Activated CD8-positive, alpha-beta memory T cell treated with anti-CD3 and anti-CD28 coated beads, Interleukin-2, amount 10 ng/mL, durations not matched to agents 7 days and 5 days (primary cell): ENCODE measurements at places on chromosomes 16 and 17. TPM values are rescaled to one million over a fixed set of nuclear protein-coding genes. Genes with fewer than 3 reads are reported as not detected.

DNA sequence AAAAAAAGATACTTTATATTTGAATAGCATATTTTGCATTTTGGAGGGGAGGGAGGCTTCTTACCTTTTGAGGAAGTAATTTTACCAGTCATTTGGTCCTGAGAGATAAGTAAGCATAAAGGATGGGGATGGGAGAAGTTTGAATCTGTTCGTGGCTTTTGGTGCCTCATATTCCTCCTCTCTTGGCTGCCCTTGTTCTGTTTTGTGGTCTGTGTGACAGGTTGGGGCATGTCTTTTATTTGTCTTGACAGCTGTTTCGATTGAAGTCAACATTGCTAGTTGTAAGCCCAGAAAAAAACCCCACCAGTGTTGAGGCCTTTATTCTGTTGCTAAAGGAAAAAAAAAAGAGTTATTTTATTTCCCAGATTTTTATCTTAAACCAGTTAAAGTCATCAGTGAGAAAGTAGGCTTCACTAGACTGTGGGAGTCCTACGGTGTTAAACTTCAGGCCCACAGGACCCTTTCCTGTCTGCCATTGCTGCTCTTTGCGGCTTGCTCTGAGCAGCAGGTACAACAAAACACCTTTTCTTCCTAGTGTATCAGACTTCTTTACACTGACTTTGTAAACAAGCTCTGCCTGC lies 11.4 kb downstream of the SLC7A6 start:
- peak; percentile 65 for DNase-seq

DNA sequence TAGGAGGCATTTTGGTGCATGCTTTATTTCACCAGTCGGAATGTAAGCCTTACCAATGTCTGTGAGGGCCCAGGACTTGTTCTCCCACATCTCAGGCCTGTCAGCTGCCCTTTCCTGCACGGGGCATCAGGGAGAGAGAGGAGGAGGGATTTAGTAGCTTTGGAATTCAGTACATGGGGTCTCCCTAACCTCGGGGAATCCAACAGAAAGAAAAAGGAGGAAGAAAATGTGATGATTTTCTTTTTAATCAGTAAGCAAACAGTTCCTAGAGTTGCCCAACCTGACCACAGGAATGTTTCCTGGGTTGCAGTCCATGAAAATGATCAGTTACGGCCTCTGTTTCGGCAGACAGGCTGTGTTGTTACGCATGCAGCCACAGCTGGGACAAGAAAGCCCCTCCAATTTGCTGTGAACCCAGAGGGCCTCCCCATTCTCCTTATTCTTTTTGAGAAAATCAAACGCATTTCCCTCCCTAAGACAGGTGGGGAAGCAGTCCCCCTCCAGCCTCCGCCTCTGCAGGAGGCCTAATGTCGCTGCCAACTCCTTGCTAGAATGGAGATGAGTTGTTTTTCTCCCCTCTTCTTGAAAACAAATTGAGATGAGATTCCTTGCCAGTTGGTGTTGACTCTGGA lies 53.1 kb upstream of the TANGO6 start:
- no peak for DNase-seq

DNA sequence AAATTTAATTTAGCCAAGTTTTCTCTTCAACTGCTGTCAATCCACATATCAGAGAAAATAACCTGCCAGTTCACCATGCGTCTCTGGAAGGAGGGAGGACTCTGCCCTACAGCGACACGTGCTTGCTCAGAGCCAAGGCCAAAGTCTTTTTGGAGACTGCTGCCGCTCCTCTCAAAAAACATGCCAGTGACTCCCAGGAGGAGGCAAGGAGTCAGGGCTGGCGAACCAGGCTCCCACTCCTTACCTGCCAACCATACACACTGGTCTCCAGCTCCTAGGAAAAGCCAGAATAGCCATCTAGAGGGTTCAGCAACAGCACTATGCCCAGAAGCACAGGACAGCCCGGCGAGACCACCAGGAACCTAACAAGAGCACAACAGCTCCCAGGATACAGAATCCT lies 73.0 kb downstream of the ANKRD11 start:
- no peak for DNase-seq

DNA sequence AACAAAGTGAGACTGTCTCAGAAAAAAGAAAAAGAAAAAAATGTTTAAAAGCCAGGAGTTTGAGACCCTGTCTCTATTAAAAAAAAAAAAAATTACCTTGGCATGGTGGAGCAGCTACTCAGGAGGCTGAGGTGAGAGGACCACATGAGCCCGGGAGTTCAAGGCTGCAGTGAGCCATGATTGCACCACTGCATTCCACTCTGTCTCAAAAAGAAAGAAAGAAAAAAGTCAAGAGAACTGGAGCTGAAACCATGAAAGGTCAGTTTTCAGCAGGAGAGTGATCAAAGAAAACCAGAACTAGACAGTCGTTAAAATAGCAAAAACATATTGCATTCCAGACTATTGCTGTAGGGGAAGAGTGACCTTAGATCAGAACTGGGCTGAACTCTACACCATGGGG lies 8.8 kb downstream of the QPRT start:
- no peak for DNase-seq

HIGD1B gene
- total RNA-seq: not detected

CSH2 gene
- total RNA-seq: not detected

KRTAP3-2 gene
- total RNA-seq: not detected

DNA sequence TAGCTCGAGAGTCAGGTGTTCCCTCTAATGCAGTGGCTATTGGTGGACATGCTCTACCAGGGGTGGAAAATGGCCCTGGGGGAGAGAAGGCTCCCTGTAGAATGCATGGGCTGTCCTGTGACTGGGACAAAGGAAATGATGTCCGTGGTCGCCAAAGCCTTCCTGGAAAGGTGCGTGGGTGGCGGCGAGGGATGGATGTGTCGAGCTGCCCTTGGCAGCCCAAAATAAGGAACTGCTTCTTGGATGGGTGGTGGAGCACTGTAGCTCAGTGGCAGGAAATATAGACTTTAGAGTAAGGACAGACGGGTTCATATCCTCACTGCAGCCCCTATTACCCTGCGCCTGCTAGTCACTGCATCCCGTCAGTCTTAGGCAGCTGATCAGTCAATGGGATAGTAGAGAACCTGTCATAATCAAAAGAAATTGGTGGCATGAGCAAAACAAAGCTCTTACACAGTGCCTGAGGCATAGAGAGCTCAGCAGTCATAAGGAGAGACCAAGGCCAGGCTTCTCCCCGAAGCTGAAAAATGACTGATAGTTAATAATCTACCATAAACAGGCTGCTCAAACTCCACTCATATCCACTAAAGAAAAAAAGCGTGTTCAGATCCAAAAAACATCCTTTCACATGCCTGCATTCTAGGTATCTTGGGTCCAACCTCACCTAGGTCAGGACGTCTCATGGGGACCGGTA lies 123.5 kb upstream of the PLCG2 start:
- DNase-seq: no peak

SMPD3 gene
- total RNA-seq: 7.7 TPM

DNA sequence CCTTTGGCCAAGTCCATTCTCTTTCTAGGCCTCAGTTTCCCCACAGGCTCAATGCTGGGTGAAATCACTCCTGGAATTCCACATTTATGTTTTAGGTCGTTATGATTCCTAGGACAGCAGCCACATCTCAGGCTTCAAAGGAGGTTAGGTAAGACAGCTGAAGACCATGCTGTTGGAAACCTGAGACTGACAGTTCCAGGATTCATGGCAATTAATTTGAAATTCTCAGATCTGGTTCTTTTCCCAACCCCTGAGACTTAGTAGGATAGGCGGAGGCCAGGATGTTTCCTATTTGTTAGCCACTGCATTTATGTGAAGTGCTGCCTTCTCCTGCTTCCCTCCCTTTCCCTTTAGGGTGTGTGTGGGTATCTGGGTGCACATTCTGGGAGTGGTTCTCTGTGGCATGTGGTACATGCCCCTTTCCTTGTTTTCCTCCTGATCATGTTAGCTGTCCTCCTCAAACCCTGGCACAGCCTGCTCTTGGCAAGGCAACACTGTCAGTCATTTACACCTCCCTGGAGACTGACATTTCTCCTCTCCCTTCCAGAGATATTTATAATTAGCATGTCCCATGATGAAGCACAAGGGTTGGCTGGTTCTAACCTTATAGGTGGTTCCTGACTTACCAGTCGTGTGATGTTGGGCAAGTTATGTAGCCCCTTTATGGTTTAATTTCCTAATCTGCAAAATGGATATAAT lies 91.4 kb upstream of the SALL1 start:
- DNase-seq: no peak

- DNase-seq: no peak
Measured at GRCh38 chr17:64024215-64024654, 3.8 kb upstream of the ICAM2 start.

DNA sequence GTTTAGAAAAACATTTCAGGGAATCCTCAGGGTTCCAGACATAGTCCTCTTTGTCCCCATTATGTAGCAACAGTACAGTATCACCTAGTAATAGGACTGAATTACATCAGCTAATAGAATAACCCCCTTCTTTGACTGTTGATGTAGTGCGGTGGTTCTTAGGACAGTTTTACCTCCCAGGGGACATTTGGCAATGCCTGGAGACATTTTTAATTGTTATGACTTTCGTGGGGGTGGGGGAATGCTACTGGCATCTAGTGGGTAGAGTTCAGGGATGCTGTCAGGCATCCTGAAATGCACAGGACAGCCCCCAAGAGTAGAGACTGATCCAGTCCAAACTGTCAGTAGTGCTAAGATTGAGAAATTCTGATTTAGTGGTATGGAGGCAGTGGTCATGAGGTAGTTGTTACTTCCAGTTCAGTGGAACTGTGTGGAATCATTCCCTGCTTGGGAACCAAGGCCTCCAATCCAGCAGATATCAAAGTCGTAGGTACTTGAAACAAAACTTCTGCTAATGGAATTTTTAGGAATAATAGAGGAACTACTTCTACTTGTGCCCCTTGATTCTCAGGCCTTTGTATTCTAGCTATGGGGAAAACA lies 20.3 kb downstream of the NF1 start:
- DNase-seq: no peak

TP53TG3B gene
- not detected for total RNA-seq

DNA sequence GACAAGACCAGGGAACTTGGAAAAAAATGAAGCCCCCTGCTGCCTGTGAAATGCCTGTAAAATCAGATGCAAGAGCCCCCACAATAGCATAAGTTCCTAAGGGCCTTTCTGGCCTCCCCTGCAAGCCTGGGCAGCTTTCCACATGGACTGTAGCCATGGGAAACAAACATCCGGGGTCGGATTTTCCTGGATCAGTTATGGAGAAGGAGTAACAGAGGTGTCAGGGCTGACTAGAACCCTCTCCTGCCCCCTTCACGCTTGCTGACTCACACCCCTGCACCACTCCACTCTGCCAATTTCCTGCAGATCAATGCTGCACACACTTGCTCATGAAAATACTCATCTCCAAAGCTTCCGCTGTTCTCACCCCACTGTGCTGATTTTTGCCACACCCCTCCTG lies 258.6 kb downstream of the CBLN1 start:
- DNase-seq: no peak

C17orf100 gene
- total RNA-seq: 1.4 TPM

DNA sequence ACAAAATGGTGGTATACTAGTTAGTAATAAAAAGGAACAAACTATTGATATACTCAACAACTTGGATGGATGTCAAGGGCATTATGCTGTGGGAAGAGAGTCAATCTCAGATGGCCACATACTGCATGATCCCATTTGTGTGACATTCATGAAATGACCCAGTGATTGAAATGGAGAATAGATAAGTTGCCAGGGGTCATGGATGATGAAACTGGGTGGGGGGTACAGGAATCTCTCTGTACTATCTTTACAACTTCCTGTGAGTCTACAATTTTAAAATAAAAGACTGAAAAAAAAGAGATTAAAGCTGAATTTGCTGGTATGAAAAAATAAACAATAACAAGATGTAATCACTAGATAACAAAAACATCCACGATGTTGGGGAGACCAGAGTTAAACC lies 70.5 kb upstream of the CDYL2 start:
- no peak for DNase-seq

GRCh38 chr16:87243478-87243877 lies 73.7 kb downstream of the C16orf95 start:
- DNase-seq: no peak

DNA sequence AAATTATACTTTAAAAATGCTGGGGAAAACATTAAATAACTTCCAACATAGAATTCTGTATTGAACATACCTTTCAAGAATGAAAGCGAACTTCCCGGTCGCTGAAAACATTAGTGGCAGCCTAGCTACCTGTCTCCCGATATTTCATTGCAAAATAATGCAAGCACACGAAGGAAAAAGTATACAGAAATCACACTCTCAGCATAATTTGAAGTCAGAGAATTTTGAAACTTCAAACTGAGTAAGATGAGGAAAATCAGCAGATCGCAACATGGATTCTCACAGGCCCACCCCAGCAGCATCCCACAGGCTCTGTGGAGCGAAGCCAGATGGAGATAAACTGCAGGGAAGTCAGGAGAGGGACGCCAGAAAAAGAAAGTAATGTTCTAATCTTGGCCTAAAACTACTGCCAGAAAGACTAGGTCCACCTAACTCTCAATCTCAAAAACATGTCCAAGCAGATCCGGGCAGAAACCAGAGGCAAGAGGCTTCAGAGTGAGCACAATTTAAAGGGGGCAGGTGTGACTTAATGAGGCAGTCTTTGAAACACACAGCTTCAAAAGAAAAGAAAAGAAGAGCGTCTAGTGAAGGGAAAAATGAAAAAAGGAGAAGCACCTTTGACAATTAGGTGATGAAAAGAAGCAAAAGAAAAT lies 4.8 kb upstream of the GOSR1 start:
- DNase-seq: no peak

- no peak for DNase-seq
Measured at GRCh38 chr17:36545077-36545464, 352 bp downstream of the GGNBP2 start.

GRCh38 chr16:337437-337836 lies 15.1 kb downstream of the AXIN1 start:
- DNase-seq: no peak

CSH1 gene
- total RNA-seq: not detected

- no peak for DNase-seq
Measured at GRCh38 chr17:36088670-36089338, 1.1 kb downstream of the CCL3 start.

GRCh38 chr16:87439926-87440325 lies 47.8 kb downstream of the MAP1LC3B start:
- DNase-seq: no peak

GRCh38 chr17:9868552-9868951 lies 36.5 kb downstream of the RCVRN start:
- no peak for DNase-seq

DNA sequence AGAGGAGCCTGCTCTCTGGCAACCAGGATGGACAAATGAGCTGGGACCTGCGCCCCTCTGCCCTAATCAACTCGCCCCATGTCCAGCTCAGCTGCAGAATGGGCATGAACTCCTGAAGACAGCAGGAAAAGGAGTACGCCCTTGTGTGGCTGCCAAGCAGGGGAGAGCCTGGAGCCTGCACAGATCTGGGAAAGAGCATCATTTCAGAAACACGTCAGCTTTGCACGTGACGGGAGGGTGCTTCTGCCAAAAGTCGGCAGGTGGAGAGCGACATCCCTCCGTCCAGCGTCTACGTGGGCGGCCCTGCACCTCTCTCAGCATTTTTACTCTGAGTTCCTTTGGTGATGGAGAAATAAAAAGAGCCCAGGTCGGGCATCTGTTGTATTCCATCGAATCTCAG lies 18.5 kb downstream of the NME3 start:
- no peak for DNase-seq
